ENCODE measurements at places on chromosomes 3 and 15. TPM values are rescaled to one million over a fixed set of nuclear protein-coding genes. Genes with fewer than 3 reads are reported as not detected.

DNA sequence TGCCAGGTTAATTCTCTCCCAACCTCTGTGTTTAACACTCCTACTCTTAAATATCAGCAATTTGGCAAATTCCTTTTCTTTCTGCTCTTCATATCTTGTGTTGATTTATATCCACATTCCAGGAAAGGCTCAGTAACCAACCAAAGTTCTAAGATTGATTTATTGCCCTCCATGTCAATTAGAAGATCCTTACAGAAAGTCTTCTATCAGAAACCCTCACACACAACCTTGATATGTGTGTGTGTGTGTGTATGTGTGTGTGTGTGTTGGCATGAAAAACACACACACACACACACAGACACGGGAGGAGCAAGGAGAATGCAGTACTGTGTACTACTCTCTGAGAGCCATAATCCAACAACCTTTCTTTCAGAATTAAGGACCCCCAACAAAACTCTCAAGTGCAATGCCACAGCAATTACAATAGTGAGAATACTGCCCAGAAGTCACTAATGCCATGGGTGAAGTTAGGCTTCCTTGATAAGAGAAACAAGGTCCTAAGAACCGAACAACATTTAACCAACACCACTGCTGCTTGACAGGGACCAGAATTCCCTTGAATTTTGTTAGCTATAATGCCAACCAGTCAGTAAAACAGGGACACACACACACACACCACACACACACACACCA lies 1.1 kb downstream of the LSAMP start:
- no peak for DNase-seq

The ZNF385D gene
- total RNA-seq: 1.5 TPM

DNA sequence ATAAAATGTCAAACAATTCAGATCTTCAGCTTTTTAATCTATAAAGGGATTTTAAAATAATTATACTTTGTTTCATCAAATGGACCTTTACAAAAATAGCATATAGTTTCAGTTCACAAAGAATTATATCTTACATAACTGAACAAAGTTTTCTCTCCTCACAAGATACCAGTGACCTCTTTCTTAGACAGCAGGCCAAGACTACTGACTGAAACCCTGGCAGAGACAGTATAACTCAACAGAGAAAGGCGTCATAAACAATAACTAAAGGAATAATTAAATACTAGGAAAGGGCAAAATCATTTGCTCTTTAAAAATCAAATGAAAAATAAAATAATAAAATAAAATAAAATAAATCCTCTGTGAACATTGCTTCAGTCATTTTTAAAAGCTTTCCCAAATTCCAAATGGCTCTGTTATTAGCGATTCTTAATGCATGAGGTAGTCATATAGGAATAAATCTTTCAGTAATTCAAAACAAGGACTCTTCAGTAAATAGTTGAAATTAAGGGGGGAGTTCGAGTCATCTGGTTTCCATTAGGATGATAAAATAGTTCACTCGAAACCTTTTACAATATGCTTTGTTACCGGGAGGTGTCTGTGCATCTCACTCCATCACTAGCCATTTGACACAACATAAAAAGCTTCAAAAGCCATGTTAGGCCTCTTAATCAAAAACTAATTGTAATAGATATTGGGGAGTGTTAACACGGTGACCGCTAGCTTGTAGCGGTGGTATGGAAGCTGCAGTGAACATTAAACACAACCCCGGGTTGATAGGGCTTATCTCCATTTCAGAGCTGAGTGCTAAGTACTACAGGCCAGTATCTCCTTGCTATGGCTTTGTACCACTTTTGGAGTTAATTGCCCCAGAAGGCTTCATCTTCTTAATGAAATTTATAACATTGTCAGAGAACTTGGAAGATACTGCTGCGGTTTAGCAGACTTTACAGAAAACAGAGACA lies 142.9 kb upstream of the NR2F2 start:
- no peak for DNase-seq

- no peak for DNase-seq
Measured at GRCh38 chr3:66452303-66453011, 48.4 kb downstream of the LRIG1 start.

DNA sequence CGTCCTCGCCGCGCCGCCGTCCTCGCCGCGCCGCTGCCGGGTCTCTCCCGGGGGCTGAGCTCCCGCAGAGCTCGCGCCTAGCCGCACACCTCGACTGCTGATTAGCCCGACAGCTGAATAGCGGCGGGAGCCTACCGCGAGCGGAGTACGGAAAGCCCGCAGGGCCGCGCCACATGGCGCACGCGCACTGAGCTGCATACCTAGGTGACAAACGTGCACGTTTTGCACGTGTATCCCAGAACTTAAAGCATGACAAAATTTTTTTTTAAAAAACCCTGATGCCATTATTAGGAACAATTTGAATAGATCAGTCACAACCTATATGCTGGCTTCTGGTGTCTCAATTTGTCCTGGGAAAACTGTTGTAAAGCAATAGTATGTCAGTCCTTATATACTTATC lies at the start of gene GOLGA8A:
Gene GOLGA8A (minus strand): TSS at position 122 of the 400 bp plus-strand sequence. CDS start 48,117 bp downstream, outside the sequence.
- DNase-seq: peak; percentile 76

DNA sequence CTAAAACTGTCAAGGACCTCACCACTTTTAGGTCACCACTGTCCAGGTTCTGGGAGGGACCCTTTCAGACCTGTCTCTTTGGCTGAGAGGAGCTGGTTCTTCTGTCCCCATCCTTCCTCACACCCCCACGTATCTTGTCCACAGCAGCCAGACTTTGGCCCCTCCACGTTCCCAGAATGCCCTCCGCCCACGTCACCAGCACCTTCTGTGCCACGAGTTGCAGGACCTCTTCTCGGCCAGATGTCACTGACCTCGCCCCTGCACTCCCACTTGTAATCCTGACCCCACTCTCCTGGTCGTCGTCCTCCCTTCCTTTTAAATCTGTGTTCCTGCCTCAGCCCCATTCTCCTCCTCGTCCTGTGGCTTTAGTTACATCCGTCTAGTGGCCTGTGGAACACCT lies 22.6 kb upstream of the SEC13 start:
- DNase-seq: no peak

The CNTN3 gene
- total RNA-seq: 3.5 TPM

DNA sequence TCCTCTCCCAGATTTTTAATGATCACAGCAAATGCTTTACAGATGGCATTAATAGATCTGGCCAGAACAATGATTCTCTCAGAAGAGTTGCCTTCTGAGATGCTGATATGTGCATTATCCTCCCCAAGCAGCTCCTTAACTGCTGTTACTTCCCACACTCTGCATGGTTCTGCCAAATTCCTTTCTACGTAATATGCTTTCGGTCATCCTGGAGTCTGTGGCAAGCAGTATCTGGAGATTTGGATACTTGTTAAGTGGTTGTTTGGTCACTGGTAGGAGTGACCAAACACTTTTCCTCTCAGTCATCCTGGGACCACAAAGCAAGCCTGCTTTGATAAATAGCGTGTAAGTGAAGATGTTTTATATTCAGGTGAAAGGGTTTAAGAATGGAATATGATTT lies 71.1 kb upstream of the CCNL1 start:
- no peak for DNase-seq

The GOLGA6L9 gene
- 4.1 TPM for total RNA-seq

The SLC2A2 gene
- not detected for total RNA-seq

The GOLGA6A gene
- total RNA-seq: not detected

DNA sequence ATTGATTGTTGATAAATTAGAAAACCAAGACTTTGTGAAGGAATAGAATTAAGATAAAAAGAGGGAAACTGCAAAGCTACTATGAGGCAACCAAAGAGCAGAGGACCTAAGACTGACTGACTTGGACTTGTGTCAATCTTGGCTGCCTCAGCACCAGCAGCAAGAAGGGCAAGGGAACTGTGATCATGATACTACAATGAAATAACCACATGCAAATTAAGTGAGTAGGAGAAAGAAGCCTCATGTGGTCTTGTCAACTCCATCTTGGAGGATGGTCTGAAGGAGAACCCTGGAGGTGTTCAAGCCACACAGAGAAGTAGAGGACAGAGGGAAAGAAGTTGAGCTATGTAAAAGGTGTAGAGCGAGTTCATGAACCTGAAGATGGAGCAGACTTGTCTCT lies 47.3 kb upstream of the THRB start:
- DNase-seq: no peak

The KCNMB3 gene
- 0.28 TPM for total RNA-seq

DNA sequence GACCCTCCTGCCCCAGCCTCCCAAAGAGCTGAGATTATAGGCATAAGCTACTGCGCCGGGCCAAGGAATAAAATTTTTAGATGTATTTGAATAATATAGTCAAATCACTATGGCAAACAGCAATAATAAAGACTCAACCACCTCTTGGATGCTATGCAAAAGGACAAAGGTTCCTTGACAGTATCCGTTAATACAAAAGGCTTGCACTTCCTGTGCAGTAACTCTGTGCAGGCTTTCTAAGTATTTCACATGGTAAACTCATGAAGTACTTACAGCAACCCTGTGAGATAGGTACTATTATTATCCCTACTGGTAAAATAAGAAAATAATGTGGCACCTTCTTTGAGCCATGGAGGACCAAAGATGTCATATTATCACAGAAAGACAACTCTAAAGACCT lies 86.8 kb downstream of the SHQ1 start:
- DNase-seq: no peak

The RPL35A gene
- 1,642 TPM for total RNA-seq

GRCh38 chr15:36278219-36278618 lies 301.2 kb upstream of the CDIN1 start:
- no peak for DNase-seq

DNA sequence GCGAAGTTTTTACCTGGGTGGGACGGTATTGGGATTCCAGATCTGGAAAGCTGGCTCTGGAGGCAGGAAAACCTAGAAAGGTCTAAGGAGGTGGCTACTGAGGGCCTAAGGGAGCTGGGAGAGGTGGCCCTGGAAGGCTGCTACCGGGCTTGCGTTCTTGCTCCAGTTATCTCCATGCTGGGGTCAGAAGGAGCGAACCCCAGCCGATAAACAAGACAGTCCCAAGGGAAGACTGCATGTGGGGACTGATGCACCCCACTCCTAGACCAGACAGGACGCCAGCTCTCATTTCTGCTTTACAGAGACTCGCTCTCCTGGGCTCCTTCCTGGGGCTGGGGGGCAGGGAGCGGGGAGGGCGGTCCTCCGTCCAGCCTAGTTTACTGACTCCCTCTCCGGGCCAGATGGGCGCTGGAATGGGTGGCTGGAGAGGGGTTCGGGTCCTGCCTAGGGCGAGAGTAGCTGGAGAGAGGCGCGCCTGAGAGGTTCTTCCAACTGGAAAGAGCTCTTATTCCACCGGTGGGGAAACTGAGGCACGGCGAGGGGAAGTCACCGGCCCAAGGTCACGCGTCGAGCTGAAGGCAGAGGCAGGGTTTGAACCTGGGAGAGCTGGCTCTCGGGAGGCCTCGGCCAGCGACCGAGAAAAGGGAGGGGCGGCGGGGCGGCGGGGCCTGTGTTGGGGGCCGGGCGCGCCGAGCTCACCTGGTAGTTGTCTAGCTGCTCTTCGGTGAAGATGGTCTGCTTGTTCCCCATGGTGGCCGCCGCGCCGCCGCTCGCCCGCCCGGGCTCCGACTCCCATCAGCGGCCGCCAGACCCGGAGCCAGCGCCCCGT lies 565 bp downstream of the CIB2 start:
- DNase-seq: no peak

The CASR gene
- not detected for total RNA-seq

The CGNL1 gene
- not detected for total RNA-seq

The IL20RB gene
- total RNA-seq: 163 TPM

GRCh38 chr15:42705336-42705735 lies 31.6 kb downstream of the CDAN1 start:
- no peak for DNase-seq

DNA sequence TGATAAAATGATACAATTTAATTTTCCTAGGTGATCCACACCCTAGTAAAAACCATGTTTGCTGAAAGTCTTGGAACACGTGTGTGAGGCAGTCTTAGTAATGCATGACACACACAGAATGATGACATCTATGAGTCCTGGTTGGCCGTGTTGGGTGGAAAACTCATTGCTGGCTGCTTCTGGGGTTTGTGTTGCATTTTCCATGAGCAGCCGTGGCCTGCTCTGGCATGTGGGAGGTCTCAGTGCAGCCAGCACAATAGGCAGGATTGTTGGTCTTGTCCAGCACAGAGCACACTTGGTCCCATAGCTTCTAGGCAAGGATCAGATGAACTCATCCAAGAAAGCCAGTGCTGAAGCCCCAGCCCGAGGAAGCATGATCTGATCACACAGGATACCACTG lies 172.8 kb upstream of the UBE3A start:
- DNase-seq: no peak

- DNase-seq: no peak
Measured at GRCh38 chr3:112333381-112334317, 693 bp downstream of the CD200 start.

The INSYN1 gene
- total RNA-seq: not detected

- no peak for DNase-seq
Measured at GRCh38 chr3:35864871-35865270, 225.5 kb downstream of the ARPP21 start.

DNA sequence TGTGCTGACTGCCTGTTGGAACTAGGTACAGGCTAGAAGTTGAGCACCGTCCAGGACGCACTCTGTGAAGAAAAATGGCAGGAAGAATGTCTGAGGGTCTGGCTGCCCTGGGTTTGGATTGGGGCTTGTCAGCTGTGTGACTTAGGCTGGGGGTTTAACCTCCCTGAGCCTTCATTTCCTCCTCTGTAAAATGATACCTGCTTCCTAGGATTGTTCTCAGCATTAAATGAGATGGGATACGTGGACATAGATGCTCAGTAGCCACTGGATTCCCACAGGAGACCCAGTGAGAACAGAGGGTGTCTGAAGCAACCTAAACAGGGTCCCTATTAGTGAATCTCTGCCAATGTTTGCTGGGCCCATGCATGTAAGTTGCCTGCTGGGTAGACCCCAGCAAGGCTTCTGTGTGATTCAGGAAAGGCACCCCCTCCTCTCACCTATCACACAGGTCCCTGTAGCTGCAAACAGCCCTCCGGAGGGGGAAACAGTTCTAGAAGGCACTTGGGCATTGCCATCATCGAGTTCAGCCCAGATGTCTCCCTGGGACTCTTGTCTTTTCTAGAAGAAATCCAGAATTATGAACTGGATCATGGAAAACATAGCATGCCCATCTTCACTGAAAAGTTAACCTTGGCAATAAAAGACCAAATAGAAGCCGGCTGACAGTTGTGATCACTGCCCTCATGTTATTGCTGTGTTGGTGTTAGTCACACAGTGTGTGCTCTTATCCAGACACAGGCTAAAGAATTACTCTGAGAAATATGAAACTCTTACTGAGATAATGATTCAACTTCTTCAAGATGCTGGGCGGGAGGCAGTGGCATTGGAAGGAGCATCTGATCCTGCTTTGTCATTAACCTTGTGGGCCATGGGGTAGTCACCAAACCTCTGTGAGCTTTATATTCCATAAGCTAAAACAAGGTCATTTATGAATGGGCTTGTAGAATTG lies 64.5 kb downstream of the SMAD6 start:
- no peak for DNase-seq

GRCh38 chr3:151426341-151426657 lies 34.6 kb downstream of the IGSF10 start:
- no peak for DNase-seq

GRCh38 chr15:75570126-75570845 lies 8.8 kb downstream of the PTPN9 start:
- no peak for DNase-seq

- peak; percentile 27 for DNase-seq
Measured at GRCh38 chr15:80152896-80153876, at the start of gene FAH. FAH (plus strand) TSS chr15:80152999; CDS start chr15:80153055, 56 bp downstream.

GRCh38 chr3:147651107-147651778 lies 242.1 kb downstream of the ZIC1 start:
- no peak for DNase-seq

Data from MCF 10A (cell line).